SW480 (cell line): ENCODE measurements at places on chromosomes 12 and 14.

DNA sequence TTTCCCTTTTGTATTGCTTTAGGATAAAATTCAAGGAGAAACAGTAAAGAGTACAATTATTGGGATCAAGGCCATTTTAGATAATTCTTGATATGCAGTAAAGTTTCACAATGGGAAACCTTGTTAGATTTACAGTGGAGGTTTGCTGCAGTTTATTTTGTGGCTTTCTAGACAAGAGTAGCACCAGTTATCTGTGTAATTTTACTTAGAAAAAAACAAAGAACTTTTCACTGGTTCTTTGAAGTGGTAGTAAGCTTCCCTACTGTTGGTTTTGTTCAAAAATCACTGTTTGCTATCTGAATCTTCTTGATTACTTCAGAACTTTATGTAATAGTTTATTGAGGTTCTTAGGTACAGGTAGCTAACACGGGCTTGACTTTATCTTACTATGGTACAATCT lies 42.0 kb downstream of the ADIPOR2 start:
- DNase-seq, result no peak

- no peak for DNase-seq
Measured at GRCh38 chr12:66596199-66596598, 82.7 kb downstream of the GRIP1 start.

DNA sequence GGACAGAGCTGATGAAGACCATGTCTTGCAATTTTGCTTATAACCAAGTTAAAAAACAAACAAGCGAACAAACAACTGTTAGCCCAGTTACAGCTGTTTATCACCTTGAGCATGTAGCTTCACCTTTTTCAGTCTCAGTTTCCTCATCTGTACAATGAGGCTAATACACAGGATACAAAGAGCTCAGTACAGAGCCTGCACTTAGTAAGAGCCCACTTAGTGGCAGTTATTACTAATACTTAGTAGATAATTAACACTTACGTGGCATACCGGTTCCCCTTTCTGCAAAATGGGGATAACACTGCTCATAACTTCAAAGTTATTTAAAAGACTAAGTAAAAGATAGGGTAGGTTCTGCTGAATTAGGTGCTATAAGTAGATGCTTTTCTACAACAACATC lies 228.0 kb downstream of the MON2 start:
- no peak for DNase-seq

- DNase-seq, result no peak
Measured at GRCh38 chr12:60251091-60251490, 655.3 kb downstream of the SLC16A7 start.

GRCh38 chr14:86858031-86858430 lies 1135.0 kb downstream of the GALC start:
- no peak for DNase-seq

DNA sequence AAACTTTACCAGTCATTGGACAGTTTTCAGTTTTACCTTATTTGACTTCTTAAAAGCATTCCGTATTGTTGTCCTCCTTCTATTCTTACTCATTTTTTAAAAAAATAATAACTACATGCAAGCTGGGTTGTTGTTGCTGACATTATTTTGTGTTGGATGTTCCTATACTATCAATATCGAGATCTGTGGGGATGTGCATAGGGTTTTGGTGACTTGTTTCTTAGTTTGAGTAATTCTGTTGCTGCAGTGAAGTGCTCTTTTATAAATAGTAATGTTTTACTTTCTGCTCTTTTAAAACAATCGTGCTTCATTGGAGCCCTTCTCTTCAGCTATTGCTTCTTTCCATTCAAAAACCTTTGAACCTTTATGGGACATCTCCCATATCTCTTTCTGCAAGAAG lies 79.4 kb downstream of the METTL25 start:
- no peak for DNase-seq
